Uterus (tissue), 4 donors: ENCODE measurements at places on chromosomes 2 and 18.

- no peak for DNase-seq
Observed at GRCh38 chr18:12283666-12284065, 24.4 kb upstream of the TUBB6 start.

- DNase-seq = no peak
Observed at GRCh38 chr2:236169151-236169721, 1.1 kb upstream of the GBX2 start.

DNA sequence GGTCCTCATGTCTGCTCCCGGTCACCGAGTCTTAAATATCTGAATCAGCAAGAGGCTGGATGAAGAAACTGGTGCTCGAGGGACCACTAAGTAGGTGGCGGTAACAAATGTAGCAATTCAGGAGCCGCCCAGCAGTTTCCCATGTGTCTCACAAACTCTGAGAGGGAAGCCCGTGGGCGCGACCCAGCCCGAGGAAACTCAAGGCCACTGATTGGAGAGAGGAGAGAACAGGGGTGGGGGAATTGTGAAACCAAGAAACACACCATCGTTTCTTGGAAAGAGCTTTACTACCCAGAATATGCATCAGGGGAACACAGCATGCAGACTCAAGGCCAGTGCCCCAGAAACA is 10.8 kb downstream of the MLPH start:
- peak; percentile 37 for DNase-seq

GRCh38 chr18:73340135-73340977 is 472.6 kb upstream of the NETO1 start:
- DNase-seq = no peak

- no peak for DNase-seq
Observed at GRCh38 chr18:33580546-33580945, 2.5 kb downstream of the ASXL3 start.

- DNase-seq = no peak
Observed at GRCh38 chr2:95388856-95389244, 13.7 kb upstream of the FAHD2A start.

DNA sequence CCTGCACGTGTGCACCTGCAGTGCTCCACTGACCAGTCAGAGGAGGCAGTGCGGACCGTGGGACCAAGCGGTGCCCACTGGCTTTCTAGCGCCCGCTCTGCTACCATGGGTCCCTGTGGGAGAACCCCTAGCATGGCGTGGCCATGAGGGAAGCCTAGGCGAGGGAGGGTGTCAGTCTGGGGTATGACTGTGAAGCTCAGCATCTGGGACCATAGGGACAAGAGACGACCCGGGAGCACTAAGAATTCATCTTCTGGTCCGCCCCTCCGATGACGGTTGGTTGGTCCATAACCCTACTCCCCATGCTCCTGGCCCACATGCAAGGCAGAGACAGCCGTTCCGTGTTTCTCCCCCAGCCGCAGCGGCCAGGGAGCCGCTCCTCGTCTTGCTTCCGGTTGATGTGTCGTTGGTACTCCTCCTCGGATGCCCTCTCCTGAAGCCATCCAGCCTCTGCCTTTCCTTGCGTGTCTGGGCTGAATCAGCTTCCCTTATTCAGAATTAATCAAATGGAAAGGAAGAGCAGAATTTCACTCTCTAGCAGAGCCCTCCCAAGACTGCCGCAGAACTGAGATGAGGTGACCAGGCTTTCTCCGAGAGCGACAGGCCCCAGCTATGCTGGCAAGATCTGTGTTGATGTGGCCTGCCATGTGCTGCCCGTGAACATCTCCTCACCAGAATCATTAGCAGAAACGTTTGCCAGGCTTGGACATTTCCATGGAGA is 23.0 kb downstream of the COX7A2L start:
- no peak for DNase-seq

GRCh38 chr2:47509250-47509649 is 106.3 kb downstream of the MSH2 start:
- DNase-seq = no peak

DNA sequence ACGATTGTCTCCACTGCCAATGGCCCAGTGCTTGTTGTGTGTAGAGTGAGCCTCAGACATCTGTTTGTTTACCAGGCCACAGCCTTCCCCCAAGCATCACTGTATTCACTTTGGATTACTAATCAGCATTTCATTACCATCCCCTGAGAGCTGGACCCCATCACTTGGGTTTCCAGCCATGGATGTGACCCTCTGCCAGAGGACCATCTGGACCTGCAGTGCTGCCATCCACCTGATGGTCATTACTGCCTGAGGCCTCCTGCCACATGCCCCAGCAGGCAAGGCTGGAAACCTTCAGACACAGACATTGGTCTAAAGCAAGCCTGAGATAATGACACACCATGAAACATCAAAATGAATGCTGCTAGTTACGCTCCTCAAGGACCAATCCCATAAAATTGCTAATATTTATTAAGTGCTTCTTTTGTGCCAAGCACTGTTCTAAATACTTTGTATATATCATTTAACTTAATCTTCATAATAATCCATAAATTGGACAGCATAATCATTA is 2096.3 kb upstream of the CELF4 start:
- DNase-seq = no peak

GRCh38 chr2:202736826-202737225 is 102.1 kb downstream of the FAM117B start:
- no peak for DNase-seq

GRCh38 chr2:1563943-1564891 is 151.0 kb downstream of the TPO start:
- DNase-seq = no peak

DNA sequence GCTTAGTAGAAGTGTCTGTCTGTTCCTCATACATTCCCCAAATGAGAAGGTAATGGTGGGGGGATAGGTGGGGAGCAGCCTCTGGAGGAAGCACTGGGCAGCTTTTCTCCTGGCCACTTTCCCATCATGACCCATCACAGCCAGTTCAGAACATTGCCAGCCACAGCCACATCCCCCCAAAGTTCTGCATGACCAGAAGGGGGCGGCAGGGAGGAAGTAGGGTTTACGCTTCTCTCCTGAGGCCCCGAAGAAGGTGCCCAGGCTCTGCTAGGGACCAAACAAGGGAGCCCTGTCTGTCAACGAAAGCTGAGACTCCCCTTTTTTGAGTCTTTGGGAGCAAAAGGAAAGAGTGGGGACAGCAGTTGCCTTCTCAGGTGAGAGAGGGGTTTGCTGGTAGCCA is 7.7 kb downstream of the IGFBP5 start:
- peak; percentile 20 for DNase-seq

- no peak for DNase-seq
Observed at GRCh38 chr18:34847408-34847807, 137.3 kb downstream of the DTNA start.

- peak; percentile 30 for DNase-seq
Observed at GRCh38 chr2:72137498-72138010, 10.1 kb downstream of the CYP26B1 start.

DNA sequence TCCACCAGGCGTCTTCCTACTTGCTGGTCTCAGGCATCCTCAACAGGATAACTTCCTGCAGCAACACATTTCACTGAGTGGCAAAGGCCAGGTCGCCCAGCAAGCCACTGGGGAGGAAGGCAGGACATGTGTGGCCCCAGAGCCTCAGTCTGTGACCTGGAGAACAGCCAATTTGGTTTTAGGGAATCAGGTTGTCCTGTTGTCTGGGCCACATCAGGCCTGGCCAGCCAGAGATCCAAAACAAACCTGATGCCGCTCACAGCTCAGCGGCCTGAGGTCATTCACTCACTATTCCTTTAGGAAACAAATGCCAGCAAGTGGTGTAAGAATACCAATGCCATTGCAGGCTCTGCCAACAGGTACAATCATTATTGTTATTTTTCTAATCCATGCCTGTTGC is 210.7 kb downstream of the VAPA start:
- DNase-seq = no peak

DNA sequence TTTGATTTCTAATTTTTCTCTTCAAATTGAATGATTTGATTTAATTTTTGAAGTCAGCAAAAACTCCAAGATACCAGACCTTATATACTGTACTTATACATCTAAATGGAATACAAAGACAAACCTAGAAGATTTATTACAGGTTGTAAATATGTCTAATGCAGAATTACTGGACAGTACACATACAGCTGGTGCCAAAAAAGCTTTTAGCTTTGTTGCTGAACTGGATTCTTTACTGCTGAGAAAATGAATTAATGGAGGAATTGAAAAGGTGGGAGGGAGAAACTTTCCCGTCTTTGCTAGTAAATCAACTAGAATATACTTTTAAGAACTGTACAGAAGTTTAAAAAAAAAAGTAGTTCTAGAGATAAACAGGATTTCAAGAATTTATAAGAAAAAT is 17.5 kb downstream of the C1D start:
- DNase-seq = no peak

DNA sequence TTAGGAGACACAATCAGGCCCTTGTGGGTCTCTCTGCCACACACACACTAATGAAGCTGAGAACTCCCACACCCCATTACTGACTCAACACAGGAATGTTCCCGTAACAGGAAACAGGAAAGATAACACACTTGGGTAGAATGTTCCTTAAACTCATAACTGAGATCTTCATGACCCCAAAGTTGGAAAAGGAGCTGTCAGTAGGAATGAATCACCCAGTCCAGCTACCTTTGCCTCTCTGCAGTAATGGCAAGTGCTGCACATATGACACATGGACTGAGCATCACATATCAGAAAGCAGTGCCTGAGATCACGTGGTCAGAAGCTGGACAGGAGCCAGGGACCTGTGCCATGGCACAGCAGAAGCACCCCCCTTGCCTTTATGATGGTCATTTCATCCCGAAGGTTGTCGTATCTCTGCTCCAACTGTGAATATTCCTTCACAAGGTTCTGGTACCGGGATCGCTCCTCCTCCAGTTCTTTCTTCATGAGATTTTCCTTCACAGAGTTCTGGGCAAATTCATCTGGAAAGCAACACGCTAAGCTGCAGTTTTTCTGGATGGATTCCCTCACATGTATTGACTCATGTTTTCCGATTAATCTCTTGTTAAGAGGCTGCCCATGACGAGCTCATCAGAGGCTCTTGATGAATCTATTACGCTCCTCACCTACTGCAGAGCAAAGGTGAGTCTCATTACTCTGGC is 65.4 kb upstream of the ACAA2 start:
- no peak for DNase-seq

- no peak for DNase-seq
Observed at GRCh38 chr2:72892506-72893173, 5.4 kb downstream of the SPR start.

GRCh38 chr2:238495422-238495821 is 68.7 kb downstream of the ASB1 start:
- no peak for DNase-seq

DNA sequence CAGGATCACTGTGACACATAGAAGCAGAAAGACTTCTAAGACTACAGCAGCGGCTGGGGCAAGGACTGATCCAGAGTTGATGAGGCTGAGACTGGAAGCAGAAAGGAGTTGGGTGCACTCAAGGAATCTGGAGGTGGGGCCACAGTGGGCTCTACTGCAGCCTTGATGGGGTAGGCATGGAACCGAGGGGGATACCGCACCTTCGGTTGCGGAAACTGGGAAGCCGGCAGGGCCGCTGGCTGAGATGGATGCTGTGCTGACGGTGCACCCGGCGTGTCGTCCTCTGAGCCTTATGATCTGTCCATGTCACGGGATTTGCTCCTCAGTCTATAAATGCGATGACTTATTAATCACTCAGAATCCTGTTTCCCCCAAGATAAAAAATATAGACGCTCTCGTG is 473.5 kb upstream of the MYT1L start:
- no peak for DNase-seq

- no peak for DNase-seq
Observed at GRCh38 chr2:84832772-84833461, 48.0 kb downstream of the TRABD2A start.

- DNase-seq = no peak
Observed at GRCh38 chr2:35114765-35115164, 1240.8 kb upstream of the CRIM1 start.

DNA sequence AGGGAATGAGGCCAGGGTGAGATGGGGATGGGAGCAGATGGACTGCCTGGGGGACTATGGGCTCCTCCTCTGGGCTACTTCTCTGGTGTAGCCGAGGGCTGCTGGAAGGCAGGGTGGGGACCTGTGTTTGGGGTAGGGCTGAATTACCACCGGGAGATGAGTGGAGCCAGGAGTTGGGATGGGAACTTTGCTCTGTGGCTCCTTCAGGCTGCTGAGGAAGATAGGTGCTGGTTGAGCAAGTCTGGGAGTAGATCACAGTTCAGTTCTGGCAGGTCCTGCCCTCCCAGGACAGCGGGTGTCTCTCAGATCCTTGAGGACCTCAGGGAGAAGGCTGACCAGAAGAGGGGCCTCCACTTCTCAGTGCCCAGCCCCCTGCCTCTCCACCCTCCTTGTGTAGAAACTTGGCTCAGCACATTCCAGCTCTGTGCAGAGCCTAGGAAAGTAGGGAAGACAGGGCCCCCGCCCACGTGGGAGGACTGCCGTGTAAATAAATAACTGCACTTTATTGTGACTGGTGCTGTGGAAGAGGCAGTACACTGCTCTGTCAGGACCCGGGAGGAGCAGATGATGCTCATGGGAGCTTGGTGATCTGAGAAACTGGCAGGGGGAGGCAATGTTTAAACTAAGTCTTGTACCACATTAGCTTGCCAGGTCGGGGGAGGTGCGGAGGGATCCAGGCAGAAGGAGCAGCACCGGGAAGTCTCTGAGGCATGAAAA is 15.3 kb downstream of the TET3 start:
- peak; percentile 42 for DNase-seq

DNA sequence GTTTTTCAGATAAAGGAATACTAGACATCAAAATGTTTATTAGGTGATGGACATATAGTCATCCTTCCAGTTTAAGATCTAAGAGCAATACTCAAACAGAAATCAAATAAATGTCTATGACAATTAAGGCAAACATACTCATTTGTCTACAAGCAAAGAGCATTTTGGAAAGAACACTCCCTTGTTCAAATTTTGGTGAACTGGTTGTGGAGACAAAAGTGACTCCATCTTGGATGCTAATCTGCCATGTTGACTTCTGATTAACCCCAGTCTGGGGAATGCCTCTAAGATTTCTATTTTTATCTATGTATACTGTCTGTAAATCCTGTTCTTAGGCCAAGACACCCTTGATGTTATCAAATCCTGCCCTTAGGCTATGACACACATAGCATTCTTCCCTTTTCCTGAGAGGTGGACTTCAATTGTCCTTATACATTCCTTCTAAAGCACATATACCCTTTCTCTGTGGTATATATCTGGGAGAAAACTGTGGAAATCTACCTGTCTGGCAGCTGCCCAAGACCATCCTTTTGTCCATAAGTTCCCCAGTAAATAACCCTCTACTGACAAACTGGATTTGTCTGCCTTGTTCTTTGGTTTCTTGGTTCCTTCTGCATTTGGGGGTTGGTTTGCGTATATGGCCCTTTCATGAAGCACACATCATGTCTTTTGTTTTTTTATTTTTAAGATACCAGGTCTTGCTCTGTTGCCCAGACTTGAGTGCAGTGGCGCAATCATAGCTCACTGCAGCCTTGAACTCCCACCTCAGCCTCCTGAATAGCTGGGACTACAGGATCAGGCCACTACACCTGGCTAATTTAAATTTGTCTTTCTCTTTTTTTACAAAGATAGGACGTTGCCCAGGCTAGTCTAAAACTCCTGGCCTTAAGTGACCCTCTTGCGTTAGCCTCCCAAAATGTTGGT is 12.5 kb upstream of the PLEKHM3 start:
- DNase-seq = no peak

- DNase-seq = no peak
Observed at GRCh38 chr2:130371723-130372054, 15.8 kb downstream of the PTPN18 start.

- DNase-seq = no peak
Observed at GRCh38 chr2:226580403-226580802, 219.2 kb downstream of the IRS1 start.
